ENCODE measurements at places on chromosomes 3 and 15. TPM values are rescaled to one million over a fixed set of nuclear protein-coding genes. Genes with fewer than 3 reads are reported as not detected.
A peak's percentile ranks its signal among the peaks of the same experiment; 100 is the strongest.

DNA sequence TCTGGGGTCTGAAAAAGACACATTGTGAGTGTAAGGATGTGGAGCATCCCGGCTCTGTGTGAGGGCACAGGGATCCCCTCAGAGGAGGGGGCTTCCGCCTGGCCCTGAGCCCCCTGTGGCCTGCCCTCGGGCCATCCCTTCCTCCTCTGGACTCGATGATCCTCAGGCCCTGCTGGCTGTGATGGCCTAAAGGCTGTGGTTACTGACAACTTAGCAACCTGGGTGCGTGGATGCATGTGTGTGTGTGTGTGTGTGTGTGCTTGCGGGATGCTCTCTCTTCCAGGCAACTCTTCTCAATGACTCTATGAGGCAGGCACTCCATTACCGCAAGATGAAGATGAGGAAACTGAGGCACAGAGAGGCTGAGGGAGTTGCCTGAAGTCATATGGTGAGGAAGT lies 66.0 kb downstream of the ASB7 start:
- DNase-seq: no peak

DNA sequence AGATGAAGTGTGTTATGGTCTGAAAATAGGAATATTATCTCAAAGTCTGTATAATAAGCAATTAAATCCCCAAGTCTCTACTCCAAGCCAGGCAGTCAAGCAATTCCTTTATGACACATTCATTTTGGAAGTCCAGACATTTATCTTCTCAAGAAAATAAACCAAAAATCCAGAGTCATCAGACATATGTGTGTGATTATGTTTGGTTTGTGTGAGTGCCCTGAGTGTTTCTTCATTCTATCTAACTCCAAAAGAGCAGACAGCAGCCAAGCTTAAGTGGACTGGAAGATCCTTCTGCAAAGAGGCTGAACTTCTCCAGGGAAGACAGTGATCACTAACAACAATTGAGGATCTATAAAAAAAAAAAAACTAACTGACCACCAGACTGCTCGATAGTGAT lies 239.8 kb downstream of the STAG1 start:
- DNase-seq: no peak

DNA sequence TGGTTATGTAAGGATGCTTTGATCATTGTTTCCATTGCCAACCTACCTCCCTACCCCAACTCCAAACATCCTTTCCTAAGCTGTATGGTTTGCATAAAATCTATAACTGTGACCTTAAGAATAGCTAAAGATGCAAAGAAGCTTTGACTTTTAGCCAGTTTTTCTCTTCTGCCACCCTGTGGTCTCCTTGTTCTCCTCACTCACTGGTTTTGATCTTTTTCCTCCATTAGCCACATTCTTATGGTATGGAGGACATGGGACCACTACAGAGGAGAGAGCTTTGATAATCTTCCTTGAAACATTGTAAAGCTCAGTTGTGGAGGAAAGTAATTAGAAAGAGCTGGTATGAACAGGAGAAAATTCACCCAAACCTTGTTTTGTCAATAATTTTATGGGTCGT lies 115.9 kb downstream of the NEK11 start:
- DNase-seq: peak; percentile 12

DNA sequence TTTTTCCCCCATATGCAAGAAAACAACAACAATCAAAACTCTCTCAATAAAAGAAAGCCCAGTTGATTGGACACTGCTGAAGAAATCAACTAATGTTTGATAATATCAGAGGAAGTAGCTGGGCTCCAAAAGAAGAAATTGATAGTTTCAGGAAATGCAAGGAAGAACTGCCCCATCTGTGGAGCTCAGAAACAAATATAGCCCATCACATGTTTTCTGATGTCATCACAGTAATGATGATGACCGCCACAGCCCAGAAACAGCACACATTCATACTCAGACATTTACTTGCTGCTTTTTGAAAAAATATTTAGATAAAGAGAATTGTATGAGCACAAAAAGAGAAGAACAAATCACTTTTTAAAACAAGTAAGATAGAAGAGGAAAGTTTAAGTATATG lies 67.6 kb downstream of the GOLIM4 start:
- no peak for DNase-seq

DNA sequence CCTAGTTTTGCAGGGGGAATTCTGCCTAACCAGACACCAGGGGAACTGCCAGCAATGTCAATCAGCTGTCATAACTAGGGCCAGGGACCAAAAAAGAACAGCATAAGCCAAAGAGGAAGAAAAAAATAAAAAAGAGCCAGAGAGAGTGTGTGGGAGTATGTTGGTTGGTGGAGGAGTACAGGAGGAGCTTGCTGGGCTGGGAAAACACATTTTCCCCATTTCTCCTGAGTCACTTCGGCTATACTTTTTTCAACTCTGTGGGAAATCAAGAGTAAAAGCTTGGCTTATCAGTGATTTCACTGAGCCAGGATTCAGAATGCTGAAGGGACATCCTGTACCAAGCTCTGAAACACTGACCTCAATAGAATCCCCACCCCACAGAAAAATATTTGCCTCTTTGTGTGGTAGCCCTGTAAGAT lies 144.7 kb upstream of the DPH6 start:
- peak; percentile 90 for DNase-seq

DNA sequence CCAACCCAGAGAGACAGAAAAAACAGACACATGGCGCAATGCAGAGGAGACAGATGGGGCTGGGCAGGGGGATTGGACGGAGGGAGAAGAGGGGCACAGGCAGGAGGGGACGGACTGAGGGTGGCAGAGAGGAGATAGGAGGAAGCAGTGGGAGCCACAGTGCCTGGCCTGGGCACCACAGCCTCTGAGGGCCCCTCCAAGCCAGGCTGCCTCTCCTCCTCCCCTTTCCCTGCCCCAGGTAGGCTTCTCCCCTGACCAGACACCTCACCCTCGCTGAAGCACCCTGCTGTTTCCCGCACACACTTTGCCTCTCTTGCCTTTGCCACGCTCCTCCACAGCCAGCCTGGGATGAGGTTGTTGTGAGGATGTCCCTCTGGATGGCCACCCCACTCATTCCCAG lies 84.0 kb upstream of the PRR20G start:
- no peak for DNase-seq

DNA sequence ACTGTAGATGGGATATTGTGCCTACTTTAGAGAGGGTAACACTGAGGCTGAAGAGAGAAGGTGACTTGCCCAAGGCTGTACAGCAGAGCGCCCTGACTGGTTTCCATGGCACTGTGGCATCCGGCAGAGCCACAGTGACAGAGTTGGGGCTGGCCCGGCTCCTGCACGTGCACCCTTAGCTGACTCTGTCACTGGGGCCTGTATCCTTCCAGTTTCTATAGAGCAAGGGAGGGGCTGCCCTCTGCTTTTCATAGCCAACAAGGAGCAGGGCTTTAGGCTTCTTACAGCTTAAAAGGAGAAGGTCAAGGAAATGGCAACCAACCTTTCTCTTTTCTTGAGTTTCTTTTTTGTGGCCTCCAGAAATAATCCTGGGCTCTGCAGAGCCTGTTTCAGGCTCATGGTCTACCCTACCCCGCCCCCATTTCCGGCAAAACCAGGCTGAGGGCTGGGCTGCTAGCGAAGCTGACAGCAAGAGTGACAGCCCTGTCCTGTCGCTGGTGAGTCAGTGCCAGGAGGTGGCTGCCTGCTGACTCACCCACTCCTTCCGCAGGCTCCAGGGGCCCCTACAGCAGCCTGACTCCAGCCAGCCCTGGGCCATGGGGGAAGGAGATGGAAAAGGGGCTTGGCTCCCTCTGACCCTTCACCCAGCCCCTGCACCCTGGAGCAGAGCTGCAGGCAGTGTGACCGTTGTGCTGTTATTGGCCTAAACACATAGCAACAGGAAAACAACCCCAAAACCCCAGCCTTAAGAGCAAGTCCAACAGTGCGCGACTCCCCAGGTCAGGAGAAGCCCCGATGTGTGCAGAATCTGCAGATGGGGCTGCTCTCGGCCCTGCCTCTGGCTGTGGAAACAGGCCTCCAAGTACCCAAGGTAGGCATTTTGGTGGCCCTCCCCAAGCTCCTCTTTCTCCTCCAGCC lies 29.8 kb downstream of the SLC6A6 start:
- DNase-seq: peak; percentile 85

- DNase-seq: no peak
Observed at GRCh38 chr3:67699882-67700281, 45.5 kb upstream of the SUCLG2 start.

Gene RLBP1
- total RNA-seq: not detected

Gene APBA2
- not detected for total RNA-seq

Gene RTP3
- not detected for total RNA-seq

Gene C3orf80
- 0.06 TPM for total RNA-seq
